Renal cortex interstitium (tissue), 15 donors: ENCODE measurements at places on chromosomes 3 and 15.

DNA sequence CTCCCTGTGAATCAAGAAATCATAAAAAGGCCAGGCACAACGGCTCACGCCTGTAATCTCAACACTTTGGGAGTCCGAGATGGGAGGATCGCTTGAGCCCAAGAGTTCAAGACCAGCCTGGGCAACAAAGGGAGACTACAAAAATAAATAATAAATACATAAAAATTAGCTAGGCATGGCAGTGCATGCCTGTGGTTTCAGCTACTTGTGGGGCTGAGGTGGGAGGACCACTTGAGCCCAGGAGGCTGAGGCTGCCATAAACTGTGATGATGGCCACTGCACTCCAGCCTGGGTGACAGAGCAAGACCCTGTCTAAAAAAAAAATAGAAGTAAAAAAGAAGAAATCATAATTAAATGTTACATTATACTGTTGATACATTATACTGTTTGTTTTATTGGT, 28.0 kb upstream of the DCUN1D1 start:
- no peak for DNase-seq

- no peak for DNase-seq
Measured at GRCh38 chr3:169212086-169212485, 451.4 kb downstream of the MECOM start.

GRCh38 chr3:47156396-47156795, 7.5 kb downstream of the SETD2 start:
- DNase-seq = no peak

GRCh38 chr3:184336547-184337398, 627 bp upstream of the FAM131A start:
- no peak for DNase-seq

GRCh38 chr3:56061279-56061626, 407.0 kb downstream of the ERC2 start:
- DNase-seq = no peak
